ENCODE measurements at places on chromosomes 1 and 21.
A peak's percentile ranks its signal among the peaks of the same experiment; 100 is the strongest.

DNA sequence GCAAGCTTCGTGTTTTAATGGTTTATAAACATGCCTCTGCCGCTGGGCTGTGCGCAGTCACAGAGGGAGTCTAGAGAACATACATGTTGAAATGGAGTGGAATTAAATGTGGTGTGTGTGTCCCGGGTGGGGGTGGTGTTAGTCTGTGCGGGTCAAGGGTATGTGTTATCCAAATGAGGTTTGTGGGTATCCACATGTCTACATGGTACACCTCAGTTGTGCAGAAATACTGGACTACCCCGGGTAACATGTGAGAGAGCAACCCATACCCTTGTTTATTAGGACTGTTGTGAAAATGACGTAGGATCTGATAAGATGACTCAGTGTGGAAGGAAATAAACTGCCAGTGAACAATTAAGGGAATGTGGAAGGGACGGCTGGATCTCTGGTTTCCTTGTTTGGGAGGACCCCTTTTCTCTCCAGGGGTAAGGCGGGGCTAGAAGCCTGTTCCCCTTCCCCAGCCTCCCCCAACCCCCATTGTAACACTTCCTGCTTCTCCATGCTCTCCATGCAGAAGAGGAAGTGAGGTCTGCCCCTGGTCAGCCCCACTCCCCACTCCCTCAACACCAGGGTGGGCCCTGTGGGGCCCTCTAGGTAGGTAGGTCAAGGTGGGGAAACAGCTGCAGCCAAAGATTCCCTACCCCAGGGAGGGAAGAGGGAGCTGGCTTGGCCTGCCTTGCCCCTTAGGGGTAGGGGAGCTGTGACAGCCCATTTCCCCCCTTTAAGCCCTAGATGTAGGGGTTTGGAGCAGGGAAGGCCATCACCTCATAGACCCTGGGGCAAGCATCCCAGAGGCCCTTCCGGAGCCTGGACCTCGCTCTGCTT lies 690 bp downstream of the EPS8L3 start:
- DNase-seq = no peak

- DNase-seq = no peak
These were observed 40.5 kb upstream of the RALGPS2 start for GRCh38 chr1:178684542-178685000.

- DNase-seq = no peak
These were observed 7.1 kb downstream of the GIPC2 start for GRCh38 chr1:78052685-78053405.

GRCh38 chr1:18874600-18874999 lies 15.1 kb upstream of the TAS1R2 start:
- no peak for DNase-seq

DNA sequence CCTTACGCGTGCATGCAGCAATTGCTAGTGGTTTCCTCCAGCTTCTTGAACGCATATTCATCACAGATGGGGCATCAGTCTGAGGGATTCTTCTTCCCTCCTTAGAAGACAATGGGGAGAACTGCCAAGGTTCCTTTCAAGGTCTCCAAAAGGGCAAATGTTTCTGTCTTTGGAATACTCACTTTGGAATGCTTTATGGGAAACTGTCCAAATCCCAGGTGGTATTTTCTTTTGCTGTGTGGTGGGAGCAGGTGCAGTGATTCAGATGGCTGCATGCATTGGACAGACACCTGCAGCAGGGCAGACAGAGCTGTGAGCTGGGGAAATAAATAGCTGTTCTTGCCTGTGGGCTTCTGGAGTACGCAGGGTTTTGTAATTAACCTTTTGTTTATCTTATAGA lies 40.5 kb downstream of the URB2 start:
- no peak for DNase-seq

- DNase-seq = no peak
These were observed 48.9 kb downstream of the CHML start for GRCh38 chr1:241591317-241591716.

- no peak for DNase-seq
These were observed 9.0 kb downstream of the NSL1 start for GRCh38 chr1:212782422-212783154.

DNA sequence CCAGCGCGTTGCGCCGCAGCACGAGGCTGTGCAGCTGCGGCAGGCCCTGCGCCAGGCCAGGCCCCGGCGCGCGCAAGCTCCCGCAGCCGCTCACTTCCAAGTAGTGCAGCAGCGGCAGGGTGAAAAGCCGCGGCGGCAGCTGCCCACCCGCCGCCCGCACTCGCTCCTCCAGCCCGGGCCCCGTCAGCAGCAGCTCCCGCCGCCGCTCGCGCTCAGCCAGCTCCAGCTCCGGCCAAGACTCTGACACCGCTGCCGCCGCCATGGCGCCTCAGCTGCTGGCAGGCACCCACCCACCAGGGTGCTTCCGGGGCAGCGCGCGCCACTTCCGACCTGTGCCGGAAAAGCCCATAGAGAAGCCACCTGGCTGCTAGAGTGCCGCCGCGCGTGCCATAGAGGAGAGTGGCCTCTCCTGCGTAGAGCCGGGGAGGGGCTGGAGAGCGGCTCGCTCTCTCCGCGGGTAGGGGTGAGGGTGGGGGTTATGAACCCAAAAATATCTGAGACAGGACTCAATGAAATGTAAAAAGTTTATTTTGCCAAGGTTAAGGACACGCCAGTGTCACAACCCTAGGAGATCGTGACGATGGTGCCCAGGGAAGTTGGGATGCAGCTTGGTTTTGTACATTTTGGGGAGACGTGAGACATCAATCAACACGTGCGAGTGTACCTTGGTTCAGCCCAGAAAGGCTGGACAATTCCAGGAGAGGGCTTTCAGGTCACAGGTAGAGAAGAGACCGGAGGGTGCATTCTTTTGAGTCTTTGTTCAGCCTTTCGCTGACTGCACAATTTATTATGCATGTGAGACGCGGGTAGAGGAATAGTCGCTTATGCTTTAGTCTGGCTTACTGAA lies at the start of gene LRRC47:
Gene LRRC47 (minus strand): TSS at position 284 of the 847 bp plus-strand sequence. CDS start 22 bp downstream, at position 262.
- DNase-seq = peak; percentile 79

- no peak for DNase-seq
These were observed 45.7 kb downstream of the CAPZB start for GRCh38 chr1:19439464-19440171.

DNA sequence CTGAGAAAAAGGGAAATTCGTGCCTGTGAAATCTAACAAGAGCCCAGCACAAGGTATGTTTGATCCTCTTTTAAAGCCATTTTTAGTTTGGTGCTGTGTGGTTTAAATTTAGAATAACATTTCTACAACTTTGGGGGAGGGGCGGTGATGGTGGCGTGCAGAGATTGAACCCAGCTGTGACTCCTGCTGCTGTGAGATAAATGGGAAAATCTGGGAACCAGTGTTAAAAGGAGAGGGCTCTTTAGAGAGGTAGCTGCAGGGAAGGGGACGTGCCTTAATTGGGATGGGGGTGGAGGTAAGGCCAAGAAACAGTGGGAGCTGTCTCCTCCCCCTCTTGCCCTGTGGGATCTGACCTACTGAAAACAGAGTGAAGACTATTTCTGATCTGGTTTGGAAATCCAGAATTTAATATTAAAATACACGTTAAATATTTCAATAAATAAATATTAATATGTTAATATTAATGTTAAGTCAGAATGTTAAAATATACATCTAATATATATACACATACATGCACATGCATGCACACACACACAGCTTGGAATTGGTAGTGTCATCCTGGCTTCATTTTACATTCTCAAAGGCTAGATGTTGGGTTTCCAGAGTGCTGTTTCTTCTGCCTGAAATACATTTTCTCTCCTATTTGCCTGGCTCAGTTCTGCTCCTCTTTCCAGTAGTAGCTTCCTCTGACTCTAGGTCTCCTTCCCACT lies 30.1 kb upstream of the DNAJC6 start:
- DNase-seq = no peak

- DNase-seq = no peak
These were observed 14.7 kb downstream of the ARID4B start for GRCh38 chr1:235313262-235313661.

DNA sequence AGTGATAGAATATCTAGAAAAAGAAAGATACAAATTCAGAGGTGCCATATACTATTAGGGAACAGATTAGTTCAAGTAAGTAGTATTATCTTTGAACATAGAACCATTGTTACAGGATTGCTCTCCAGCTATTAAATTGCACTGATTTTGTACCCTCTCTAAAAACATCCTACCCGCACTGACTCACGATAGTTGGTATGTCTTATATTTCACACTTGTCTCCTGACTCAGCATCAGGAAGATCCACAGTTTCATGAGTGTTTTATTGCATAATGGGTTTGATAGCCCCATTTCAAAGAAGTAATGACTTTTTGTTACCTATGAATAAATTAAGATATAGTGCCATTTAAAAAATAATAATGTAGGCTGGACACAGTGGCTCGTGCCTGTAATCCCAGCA lies 6.0 kb downstream of the TATDN3 start:
- no peak for DNase-seq

DNA sequence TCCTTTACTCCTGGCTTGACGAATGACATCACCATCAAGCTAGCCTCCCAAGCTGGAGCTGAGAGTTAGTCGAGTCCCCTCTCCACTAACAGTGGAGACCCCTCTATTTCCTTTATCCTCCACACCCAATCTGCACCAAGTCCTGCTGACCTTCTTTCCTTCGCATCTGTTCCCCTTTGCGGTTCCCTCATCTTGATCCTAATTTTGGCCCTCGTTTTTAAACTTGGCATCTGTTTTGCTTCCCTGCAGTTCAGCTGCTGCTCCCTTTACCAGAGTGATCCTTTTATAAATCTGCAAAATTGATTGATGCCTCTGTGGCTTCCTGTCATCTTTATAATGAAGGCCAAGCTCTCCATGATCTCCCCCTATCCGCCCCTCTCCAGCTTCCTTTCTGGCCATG lies 49.0 kb upstream of the TSPAN2 start:
- no peak for DNase-seq

GRCh38 chr1:160162931-160163330 lies 11.5 kb downstream of the ATP1A4 start:
- no peak for DNase-seq

DNA sequence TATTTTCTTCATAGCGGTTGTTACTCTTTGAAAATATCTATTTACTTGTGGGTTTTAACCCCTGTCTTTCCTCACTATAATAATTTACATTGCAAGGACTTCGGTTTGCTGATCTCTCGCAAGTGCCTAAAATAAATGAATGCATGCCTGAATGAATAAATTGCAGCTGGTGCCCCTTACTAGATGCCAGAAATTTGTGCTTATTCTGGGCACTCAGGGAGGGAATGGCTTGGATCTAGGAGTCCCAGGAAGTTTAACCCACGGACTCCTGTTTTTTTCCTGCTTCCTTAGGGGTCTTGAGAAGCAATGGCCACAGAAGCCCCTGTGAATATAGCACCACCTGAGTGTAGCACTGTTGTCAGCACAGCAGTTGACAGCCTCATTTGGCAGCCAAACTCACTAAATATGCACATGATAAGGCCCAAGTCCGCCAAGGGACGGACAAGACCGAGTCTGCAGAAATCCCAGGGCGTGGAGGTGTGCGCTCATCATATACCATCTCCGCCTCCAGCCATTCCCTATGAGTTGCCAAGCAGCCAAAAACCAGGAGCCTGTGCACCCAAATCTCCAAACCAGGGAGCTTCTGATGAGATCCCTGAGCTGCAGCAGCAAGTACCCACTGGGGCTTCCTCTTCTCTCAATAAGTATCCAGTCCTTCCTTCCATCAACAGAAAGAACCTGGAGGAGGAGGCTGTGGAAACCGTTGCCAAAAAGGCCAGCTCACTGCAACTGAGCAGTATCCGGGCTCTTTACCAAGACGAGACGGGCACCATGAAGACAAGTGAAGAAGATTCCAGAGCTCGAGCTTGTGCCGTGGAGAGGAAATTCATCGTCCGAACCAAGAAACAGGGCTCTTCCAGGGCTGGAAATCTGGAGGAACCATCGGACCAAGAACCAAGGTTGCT lies 4.2 kb upstream of the PLA2G2C start:
- no peak for DNase-seq

DNA sequence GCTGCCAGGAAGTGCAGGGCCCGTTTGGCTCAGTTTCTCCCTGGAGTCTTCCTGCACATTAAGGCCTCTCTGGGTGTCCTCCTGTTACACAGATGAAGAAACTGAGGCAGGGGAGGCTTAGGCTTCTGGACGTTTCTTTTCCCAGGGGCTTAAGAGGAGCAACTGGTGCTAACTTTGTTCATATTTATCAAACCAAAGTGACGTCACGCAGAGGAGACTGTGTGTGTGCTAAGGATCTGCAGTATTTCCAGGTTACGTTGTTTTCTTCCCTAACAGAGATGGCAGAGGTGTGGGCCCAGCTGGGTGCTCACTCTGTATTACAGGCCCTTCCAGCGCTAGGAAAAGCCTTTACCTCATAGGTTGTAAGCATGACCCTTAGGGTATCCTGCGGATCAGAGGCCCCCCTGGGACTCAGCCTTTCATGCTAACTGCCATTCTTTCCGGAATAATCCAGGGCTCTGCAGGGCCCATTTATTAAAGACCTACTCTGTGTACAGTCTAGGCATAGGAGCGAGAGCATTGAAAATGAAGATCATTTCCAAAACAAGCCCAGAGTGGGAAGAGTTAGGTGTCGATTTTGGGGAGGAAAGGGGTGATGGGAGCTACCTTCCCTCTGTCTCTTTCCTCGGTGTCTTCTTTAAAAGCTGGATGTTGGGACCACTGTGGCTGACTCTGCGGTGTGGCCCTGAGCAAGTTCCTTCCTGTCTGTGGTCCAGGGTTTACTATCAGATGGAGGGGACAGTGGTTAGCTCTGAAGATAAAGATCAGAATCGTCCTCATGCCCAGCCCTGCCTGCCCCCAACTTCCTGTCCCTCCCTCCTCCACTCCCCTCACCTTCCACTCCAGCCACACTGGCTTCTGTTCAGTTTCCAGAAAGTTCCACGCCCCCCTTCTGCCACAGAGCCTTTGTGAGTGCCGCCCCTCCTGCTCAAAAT lies 4.6 kb downstream of the AGTRAP start:
- DNase-seq = no peak

All from cortex of kidney (tissue), 1 donor.